Activated naive CD4-positive, alpha-beta T cell treated with Interleukin-2 at 50 U/mL for 16 hours (primary cell): ENCODE measurements at places on chromosomes 1 and 21.

DNA sequence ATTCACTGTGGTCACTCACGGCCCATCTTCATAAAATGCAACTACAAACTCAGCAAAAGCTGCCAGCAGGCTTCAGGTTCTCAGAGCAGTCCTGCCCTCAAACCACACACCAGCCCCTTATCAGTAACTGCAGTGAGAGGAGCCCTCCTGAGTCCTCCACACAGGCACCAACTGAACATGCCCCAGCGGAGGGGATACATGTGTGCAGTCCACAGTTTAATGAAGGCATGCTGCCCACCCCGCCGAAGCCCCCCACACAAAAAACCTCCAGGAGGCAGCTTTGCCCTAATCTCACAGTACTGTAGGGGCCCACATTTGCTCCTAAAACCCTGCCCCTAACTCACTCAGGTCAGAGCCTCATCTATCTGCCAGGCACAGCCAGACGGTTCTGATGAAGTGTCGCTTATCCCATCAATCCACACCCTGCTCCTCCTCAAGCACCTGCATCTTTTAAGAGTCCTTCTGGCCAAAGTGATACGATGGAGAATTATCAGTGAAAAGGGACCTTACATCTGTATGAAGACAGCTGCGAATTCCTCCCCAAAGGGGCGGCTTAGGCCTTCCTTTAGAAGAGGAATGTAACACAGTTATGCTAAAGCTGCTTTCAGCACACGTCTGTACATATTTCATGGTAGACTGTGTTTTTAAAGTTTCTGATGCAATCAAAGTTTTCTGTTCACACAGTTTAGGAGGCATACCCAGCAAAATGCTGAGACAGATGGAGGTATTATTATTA is 3.5 kb downstream of the ABCB10 start:
- DNase-seq, result no peak

GRCh38 chr1:19061798-19062197 is 105.3 kb upstream of the IFFO2 start:
- DNase-seq, result no peak

- DNase-seq, result no peak
Observed at GRCh38 chr1:119366424-119366823, 2.2 kb upstream of the HAO2 start.

DNA sequence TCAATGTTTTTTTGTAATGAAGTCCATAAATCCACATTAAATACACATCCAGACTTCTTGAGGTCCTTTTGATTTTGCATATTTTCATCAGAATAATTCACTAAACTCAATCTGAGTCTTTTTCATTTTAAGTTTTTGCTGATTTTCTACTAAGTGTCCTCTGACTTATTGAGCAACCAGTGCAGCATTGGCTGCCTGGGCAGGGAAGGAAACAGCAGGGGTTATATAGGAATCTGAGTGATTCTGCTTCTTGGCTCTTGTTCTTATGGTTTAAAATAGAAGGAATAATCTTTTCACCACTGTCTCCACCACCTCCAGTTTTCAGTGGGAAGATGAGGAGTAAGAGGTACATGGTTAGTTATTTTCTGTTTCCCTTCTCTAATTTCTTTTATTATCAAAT is 88.4 kb downstream of the ST6GALNAC5 start:
- no peak for DNase-seq

DNA sequence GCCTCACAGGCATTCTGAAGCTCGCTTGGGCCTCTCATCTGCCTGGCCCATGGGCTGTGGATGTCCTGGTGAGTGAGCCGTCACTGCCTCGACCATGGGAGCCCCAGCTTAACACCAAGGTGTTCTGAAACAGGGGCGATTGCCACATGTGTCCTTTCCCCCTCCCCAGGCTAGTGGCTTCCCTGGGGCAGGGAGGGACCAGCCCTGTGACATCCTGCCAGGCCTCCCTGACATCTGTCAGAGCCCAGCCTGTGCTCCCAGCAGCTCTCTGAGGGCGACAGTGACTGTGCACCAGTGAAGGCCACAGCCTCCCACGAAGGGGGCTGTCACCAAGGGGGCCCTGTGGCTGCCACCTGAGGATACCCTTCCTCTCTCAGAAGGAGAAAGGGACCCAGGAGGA is 35.9 kb upstream of the CCDC27 start:
- no peak for DNase-seq

DNA sequence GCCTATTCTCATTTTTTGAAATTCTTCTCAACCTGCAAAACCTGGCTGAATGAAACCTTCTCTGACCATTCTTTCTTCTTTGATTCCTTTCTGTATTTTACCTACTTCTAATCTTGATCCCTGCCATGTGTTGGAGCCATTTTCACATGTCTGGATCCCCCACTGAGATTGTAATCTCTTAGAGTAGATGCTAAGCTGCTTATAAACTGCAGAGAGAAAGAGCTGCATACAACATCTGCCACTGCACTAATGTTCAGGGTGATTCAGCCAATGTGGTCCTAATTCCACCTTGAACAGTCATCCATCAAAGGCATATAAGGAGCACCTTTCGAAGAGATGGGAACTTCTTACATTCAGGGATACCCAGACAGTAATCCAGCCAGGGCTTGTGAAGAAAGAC is 16.2 kb upstream of the DAB1 start:
- DNase-seq, result no peak

- DNase-seq, result no peak
Observed at GRCh38 chr1:247961791-247962190, 3.2 kb upstream of the OR2AK2 start.

- no peak for DNase-seq
Observed at GRCh38 chr1:45566722-45567121, 16.1 kb downstream of the AKR1A1 start.

DNA sequence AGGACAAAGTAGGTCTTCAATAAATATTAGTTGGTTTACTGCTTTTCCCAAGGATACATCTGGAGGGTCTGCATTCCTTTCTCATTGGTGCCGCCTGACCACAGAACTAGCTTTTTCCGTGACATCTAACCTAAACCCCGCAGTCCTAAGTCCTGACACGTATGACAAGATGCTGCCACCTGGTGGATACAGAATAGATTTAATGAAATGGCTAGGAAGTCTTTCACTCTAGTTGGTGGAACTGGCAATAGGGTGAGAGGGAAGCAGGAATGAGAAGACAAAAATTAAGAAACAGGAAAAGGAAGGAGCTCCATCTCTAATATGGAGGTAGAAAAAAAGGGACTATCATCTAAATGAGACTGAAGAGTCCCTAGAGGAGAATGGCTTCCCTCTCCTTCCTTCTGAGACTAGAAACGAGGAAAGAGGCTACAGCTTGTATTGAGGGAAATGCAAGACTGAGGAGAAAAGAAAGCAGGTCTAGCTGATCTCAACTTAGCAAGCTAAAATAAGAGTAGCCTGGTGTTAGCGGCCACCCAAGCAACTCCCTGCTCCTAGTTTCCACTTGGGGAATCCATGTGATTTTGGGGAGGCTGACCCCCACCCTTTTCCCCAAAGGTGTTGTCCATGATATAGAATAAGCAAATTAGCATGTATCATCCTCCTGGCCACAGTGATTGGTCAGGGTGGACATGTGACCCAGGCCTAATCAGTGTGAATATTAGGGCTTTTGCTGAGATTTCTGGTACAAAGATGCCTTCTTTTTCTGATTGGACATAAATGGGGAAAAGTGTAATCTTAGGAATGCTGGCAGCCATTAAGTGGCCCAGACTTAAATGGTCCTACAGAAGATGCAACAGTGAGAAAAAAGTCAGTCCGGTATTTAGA is 5.9 kb downstream of the RFX5 start:
- peak; percentile 39 for DNase-seq

DNA sequence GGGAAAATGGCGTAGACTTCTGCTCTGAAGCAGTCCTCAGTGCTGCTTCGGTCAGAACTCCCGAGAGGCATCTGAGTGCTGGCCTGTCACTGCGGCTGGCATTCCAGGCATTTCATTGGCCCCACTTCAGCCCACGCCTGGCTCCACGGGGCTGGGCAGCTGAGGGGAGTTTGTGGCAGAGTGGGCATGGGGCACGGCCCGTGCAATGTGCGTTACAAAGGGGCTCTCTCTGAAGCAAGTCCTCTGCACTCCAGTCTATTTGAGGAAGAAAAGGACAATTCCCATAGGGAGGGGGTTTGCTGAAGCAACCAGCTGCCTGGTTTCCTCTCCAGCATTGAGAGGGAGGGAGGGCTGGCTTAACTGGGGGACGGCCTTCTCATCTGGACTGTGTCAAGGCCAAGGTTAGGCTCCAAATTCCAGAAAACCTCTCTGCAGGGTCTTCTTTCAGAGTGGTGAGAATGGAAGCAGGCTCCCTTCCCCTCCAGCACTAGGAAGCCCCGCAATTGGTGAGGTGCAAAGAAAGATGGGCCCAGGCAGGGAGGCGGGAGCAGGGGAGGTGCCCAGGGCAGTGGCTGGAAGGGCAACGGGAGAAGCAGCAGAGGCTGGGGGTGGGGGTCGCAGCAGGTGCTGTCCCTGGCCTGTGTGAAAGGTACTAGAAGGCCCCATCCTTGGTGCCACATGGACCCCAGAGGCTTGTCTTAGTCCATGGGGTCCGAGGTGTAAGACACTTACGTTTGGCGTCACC is 21.1 kb upstream of the GPR157 start:
- DNase-seq, result no peak

GRCh38 chr1:234544087-234544579 is 65.2 kb upstream of the TARBP1 start:
- DNase-seq, result peak; percentile 10

GRCh38 chr1:153506831-153507413 is 28.9 kb downstream of the S100A6 start:
- DNase-seq, result no peak

- no peak for DNase-seq
Observed at GRCh38 chr1:239764546-239764945, 327.1 kb upstream of the FMN2 start.

- DNase-seq, result no peak
Observed at GRCh38 chr1:8517661-8518489, 200.0 kb downstream of the SLC45A1 start.

- DNase-seq, result no peak
Observed at GRCh38 chr1:61439234-61439633, 285.7 kb downstream of the TM2D1 start.

GRCh38 chr1:229024528-229025130 is 246.3 kb upstream of the RAB4A start:
- no peak for DNase-seq

DNA sequence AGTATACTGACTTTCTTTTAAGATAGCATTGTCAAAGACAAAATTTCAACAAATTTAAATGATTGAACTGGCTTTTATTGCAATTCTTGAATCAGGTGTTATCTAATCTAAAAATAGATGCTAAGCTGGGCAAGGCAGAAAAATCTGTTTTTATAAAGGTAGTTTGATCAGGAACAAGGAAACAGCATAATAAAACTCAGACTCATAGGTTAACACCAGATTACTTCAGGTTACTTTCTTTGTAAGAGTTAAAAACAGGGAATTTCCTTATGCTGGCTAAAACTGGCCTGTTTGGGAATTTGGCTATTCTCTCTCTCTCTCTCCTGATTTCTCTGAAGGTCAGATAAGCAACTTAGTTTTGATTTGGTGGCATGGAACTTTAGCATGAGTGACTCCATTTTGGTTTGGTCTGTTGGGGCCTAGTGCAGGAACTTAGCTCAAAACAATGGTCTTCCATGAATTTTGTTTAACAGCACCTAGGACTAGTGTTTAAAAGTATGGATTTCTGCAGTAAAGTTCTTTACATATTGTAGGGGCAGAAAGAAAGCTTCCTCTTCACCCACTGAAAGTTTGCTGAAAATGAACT is 24.2 kb upstream of the IVNS1ABP start:
- DNase-seq, result no peak

DNA sequence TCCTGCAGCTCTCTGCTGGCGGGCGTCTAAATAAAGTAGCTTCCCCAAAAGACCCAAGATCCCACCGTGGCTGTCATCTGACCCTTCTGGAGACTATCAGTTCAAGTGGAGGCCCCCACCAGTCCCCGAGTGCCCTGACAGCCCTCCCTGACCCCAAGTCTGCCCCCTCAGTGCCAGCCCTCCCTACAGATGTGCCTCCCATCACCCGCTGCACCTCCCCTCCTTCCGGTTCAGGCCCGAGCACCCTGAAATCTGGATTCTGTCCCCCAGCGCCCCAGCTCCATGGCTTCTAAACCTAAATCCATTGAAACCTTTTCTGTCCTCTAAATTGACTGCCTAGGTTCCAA is 595 bp downstream of the IL10RB start:
- peak; percentile 35 for DNase-seq

DNA sequence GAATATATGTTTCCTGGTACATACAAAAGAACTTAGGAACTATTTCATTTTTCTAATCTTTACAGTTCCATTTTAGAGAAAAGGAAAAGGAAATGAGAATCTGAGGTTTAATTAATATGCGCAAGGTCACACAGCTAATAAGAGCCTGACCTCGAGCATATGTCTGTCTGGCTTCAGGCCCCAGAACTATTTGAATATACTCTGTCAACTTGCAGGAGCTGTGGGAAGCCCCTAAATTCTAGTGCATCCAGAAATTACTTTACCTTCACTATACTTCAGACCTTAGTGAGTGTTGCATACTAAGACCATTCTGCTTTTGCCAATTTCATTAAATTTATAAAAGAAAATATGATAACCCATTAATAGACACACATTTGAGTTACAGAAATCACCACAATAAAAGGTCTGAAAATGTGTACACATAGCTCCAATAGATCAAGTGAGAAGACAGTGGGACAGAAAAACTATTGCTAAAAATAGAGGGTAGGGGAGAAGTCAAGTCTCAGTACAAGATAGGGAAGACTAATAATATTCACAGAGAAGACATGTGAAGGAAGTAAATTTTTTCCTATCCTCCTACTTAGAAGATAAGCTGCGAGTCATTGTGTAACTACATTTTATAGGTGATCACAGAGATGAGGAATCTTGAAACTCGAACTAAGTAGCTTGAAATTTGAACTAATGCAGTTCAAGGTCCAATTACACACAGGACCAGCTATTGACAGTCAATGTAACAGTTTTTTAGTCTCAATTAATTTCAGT is 3.8 kb downstream of the RGS13 start:
- no peak for DNase-seq

DNA sequence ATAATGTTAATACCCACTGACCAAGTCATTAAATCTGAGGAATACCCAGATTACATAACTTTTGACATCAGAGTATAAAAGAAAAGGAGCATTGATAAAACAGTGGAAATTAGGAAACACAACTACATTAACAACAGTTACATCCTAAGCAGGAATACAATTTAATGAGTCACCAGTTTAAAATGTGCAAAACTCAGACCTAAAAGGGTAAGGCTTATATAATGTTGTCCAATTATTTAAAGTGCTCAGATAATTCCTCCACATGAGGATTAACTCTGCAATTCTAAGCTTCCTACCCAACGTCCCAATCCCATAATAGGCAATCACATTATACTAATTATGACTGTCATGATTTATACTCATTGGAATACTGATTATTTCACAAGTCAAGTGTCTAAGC is 50.5 kb downstream of the ABL2 start:
- DNase-seq, result no peak

- DNase-seq, result no peak
Observed at GRCh38 chr1:214402613-214403083, 121.7 kb downstream of the SMYD2 start.

- DNase-seq, result peak; percentile 18
Observed at GRCh38 chr1:33036051-33036525, 595 bp downstream of the AK2 start.

GRCh38 chr1:5975133-5975880 is 16.9 kb downstream of the NPHP4 start:
- DNase-seq, result peak; percentile 55
